G401 (cell line): ENCODE measurements at places on chromosomes 11 and 22. TPM values are rescaled to one million over a fixed set of nuclear protein-coding genes. Genes with fewer than 3 reads are reported as not detected.

Gene GAB4
- total RNA-seq: not detected in 2 replicates

Gene C11orf42
- not detected in 2 replicates for total RNA-seq

Gene MYRF
- 0.71 and 1.4 TPM in 2 replicates for total RNA-seq

Gene UBQLNL
- total RNA-seq: not detected in 2 replicates

Gene CASP5
- not detected in 2 replicates for total RNA-seq

Gene SLC5A12
- not detected in 2 replicates for total RNA-seq

Gene KRTAP5-11
- total RNA-seq: not detected in 2 replicates

Gene CTTN
- 89.0 and 121 TPM in 2 replicates for total RNA-seq

Gene YPEL1
- total RNA-seq: 0.14 and 0.62 TPM in 2 replicates

Gene TSPAN18
- total RNA-seq: 11.6 and 13.3 TPM in 2 replicates

Gene PEX26
- total RNA-seq: 13.7 and 20.7 TPM in 2 replicates

Gene OPCML
- total RNA-seq: not detected in 2 replicates

Gene SMC1B
- not detected in 2 replicates for total RNA-seq

Gene APOBEC3A
- total RNA-seq: not detected in 2 replicates

Gene C11orf98
- total RNA-seq: 117 and 157 TPM in 2 replicates

Gene SLCO2B1
- total RNA-seq: not detected in 2 replicates

Gene RPS3
- total RNA-seq: 2,959 and 3,951 TPM in 2 replicates

Gene MYO18B
- total RNA-seq: not detected in 2 replicates

Gene RRP7A
- 63.6 and 73.1 TPM in 2 replicates for total RNA-seq

Gene RAG2
- total RNA-seq: not detected in 2 replicates

Gene CTSD
- total RNA-seq: 192 and 219 TPM in 2 replicates

Gene TMPRSS6
- not detected in 2 replicates for total RNA-seq

Gene WT1
- total RNA-seq: not detected in 2 replicates

Gene TMEM132A
- 51.7 and 53.5 TPM in 2 replicates for total RNA-seq

Gene TMEM191B
- total RNA-seq: 1.8 and 2.3 TPM in 2 replicates

Gene GAL
- total RNA-seq: not detected in 2 replicates

Gene CXCR5
- not detected in 2 replicates for total RNA-seq

Gene DEPDC7
- total RNA-seq: 6.0 and 6.9 TPM in 2 replicates

Gene LRRC4C
- total RNA-seq: not detected in 2 replicates

Gene SLC22A8
- total RNA-seq: not detected in 2 replicates

Gene POLR2L
- total RNA-seq: 139 and 191 TPM in 2 replicates

Gene PTPMT1
- total RNA-seq: 103 and 127 TPM in 2 replicates

Gene FOLR1
- 1.4 TPM in 1 of 2 replicates, not detected in the other for total RNA-seq

Gene SHANK2
- not detected in 2 replicates for total RNA-seq

Gene SLC35E4
- total RNA-seq: 6.3 and 15.5 TPM in 2 replicates

Gene OOSP1
- not detected in 2 replicates for total RNA-seq

Gene OTOG
- total RNA-seq: not detected in 2 replicates

Gene NAT10
- 83.1 and 87.9 TPM in 2 replicates for total RNA-seq

Gene PGA5
- not detected in 2 replicates for total RNA-seq

Gene OR4A5
- not detected in 2 replicates for total RNA-seq

Gene TNNT3
- total RNA-seq: not detected in 2 replicates

Gene CLMP
- 0.37 and 2.5 TPM in 2 replicates for total RNA-seq

Gene TRIM64
- 0.55 TPM in 1 of 2 replicates, not detected in the other for total RNA-seq

Gene FOXR1
- total RNA-seq: not detected in 2 replicates

Gene CEP126
- total RNA-seq: 0.07 and 1.1 TPM in 2 replicates

Gene PANX3
- total RNA-seq: not detected in 2 replicates

Gene PICALM
- 45.5 and 101 TPM in 2 replicates for total RNA-seq

Gene C1QTNF6
- 5.0 and 6.7 TPM in 2 replicates for total RNA-seq

Gene MYEOV
- 1.8 and 5.6 TPM in 2 replicates for total RNA-seq
